ENCODE measurements at places on chromosomes 13 and 19. TPM values are rescaled to one million over a fixed set of nuclear protein-coding genes. Genes with fewer than 3 reads are reported as not detected.
A peak's percentile ranks its signal among the peaks of the same experiment; 100 is the strongest.

NKPD1 gene
- not detected for polyA plus RNA-seq

GRCh38 chr19:44643605-44644401 is at the start of gene PVR:
Gene PVR, plus strand, starts transcription at chr19:44643910. Its CDS starts 187 bp downstream, at chr19:44644097.
- H3K27ac ChIP-seq, result peak within 1 kb of the TSS; percentile 74
- DNase-seq, result peak; percentile 80
- H3K27me3 ChIP-seq, result no peaks in the 10 kb centered on the region
- peaks cover 15% of the 10 kb centered on the region for H3K4me1 ChIP-seq

UBE2L5 gene
- polyA plus RNA-seq, result 0.60 TPM

LILRA1 gene
- not detected for polyA plus RNA-seq

GRCh38 chr19:27522223-27522622 is 1690.7 kb downstream of the UQCRFS1 start:
- no peak overlapping the region for H3K27ac ChIP-seq
- no peaks in the 10 kb centered on the region for H3K4me1 ChIP-seq

ATP4A gene
- not detected for polyA plus RNA-seq

DNA sequence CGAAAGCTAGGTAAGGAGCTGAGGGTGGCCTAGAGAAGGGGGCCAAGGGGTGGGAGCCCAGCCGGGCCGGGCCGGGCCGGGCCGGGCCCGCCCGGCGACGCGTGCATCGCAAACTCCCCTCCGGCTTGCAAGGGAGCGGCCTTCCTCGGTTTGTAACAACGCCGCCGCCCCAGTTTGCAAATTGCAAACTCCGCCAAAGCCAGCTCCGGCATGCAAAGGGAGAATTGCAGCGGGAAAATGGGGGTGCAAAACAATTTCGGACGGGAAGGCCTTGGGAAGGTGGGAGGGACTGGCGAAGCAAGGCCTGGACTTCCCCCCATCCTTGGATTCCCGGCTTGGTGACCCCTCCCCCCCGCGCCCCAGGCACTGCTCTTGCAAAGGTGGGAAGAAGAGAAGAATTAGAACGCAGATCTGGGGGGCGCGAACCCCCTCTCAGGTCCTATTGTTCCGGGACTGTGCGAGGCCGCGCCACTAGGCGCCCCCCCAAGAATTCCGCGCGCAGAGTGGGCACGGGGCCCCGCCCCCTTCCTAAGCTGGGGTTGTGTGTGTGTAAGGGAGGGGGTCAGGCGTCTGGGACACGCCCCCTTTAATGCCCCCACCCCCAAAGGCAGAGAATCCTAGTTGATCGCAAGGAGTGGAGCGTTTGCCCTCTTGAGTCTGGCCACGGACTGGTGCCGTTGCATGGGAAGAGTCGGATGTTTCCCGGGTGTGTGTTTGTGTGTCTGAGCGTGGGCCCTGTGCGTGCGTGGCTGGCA is 926 bp downstream of the PRR12 start:
- H3K36me3 ChIP-seq, result peaks cover 28% of the 10 kb centered on the region
- peak overlapping the region; percentile 88 for H3K4me3 ChIP-seq
- no peaks in the 10 kb centered on the region for H3K4me1 ChIP-seq
- peak overlapping the region; percentile 97 for H3K27ac ChIP-seq
- H3K27me3 ChIP-seq, result no peaks in the 10 kb centered on the region

GRCh38 chr19:13150931-13151604 is 857 bp downstream of the IER2 start:
- no peaks in the 10 kb centered on the region for H3K36me3 ChIP-seq
- DNase-seq, result no peak
- H3K27ac ChIP-seq, result peak overlapping the region; percentile 100
- no peaks in the 10 kb centered on the region for H3K27me3 ChIP-seq

DNA sequence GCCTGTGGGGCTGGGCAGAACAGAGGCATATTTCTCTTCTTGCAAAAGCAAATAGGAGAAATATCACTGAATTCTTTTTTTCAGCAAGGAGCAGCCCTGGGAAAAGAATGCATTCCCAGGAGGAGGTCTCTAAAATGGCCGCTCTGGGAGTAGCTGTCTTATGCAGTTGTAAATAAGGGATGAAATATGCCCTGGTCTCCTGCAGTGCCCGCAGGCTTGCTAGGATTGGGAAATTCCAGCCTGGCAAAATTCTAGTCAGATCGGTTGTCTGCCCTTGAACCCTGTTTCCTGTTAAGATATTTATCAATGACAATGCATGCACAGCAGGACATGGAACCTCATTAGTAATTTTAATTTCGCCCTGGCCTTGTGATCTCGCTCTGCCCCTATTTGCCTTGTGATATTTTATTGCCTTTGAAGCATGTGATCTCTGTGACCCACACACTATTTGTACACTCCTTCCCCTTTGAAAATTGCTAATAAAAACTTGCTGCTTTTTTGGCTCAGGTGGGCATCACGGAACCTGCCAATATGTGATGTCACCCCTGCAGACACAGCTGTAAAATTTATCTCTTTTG is 1993.2 kb downstream of the PCDH9 start:
- no peaks in the 10 kb centered on the region for H3K4me1 ChIP-seq
- H3K27me3 ChIP-seq, result no peaks in the 10 kb centered on the region
- no peak for DNase-seq
- H3K27ac ChIP-seq, result no peak overlapping the region
- no peaks in the 10 kb centered on the region for H3K36me3 ChIP-seq
- H3K4me3 ChIP-seq, result no peak overlapping the region

DNA sequence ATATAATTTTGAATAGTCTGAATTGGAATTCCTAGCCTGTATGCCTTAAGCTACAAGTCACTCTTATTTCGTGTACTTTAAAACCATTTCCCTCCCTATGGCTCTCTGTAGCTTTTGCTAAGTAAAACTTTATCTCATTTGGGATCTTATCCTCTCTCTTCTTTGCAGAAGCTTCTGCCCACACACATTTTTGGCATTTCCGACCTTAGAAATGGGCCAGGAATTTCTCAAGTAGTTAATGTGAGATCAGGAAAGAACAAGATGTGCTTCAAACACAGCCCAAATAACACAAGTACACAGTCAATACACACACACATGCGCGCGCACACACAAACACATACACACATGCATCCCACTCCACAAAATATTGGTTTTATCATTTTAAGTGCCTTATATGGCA is 931.0 kb upstream of the MIR17HG start:
- no peaks in the 10 kb centered on the region for H3K27me3 ChIP-seq
- no peak overlapping the region for H3K4me3 ChIP-seq
- no peaks in the 10 kb centered on the region for H3K36me3 ChIP-seq
- H3K27ac ChIP-seq, result no peak overlapping the region
- no peak for DNase-seq

LRFN3 gene
- polyA plus RNA-seq, result 9.7 TPM

GRCh38 chr19:54168174-54168917 is 4.6 kb downstream of the TMC4 start:
- no peak overlapping the region for H3K27ac ChIP-seq
- H3K4me1 ChIP-seq, result peaks cover 13% of the 10 kb centered on the region
- H3K27me3 ChIP-seq, result peaks cover 50% of the 10 kb centered on the region
- H3K36me3 ChIP-seq, result no peaks in the 10 kb centered on the region
- DNase-seq, result peak; percentile 94

CCL25 gene
- polyA plus RNA-seq, result not detected

DNA sequence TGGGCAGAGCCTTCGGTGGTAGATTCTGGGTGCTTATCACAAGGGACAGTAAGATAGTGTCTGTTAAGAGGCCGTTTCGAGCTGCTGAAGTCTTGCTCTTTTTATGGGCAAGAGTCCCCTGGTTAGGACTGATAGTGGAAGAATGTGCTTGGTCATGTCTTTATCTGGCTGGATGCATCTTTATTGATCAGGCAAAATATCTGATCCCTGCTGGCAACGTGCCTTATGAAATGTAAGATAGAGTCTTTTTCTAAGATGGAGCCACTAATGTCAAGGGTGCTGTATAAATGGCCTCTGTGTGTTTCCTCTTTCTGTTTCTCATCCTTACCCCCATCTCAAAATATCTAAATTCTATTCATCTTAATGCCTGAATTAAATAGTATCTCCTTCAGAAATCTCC is 53.3 kb downstream of the MYO16 start:
- H3K27ac ChIP-seq, result no peak overlapping the region
- no peak overlapping the region for H3K4me3 ChIP-seq
- no peaks in the 10 kb centered on the region for H3K36me3 ChIP-seq
- H3K4me1 ChIP-seq, result no peaks in the 10 kb centered on the region
- no peak for DNase-seq

GRCh38 chr13:100306030-100306429 is 217.1 kb downstream of the PCCA start:
- no peak overlapping the region for H3K4me3 ChIP-seq
- no peak for DNase-seq
- H3K4me1 ChIP-seq, result no peaks in the 10 kb centered on the region
- H3K27ac ChIP-seq, result no peak overlapping the region
- H3K27me3 ChIP-seq, result no peaks in the 10 kb centered on the region

DNA sequence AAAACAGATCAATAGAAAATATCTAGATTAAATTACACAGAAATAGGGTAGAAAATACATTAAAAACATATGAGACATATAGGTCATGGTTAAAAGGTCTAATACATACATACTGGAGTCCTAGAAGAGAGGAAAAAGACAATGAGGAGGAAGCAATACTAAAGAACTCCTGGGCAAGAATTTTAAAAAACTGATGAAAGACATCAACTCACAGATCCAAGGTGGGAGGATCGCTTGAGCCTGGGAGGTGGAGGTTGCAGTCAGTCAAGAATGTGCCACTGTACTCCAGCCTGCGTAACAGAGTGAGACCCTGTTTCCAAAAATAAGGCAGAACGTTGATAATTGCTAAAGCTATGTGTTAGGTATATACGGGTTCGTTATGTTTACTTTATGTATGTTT is 5.4 kb upstream of the KASH5 start:
- no peaks in the 10 kb centered on the region for H3K36me3 ChIP-seq
- no peak for DNase-seq
- H3K4me1 ChIP-seq, result no peaks in the 10 kb centered on the region
- H3K4me3 ChIP-seq, result no peak overlapping the region

QPCTL gene
- 7.6 TPM for polyA plus RNA-seq

CBLC gene
- 58.0 TPM for polyA plus RNA-seq

DNA sequence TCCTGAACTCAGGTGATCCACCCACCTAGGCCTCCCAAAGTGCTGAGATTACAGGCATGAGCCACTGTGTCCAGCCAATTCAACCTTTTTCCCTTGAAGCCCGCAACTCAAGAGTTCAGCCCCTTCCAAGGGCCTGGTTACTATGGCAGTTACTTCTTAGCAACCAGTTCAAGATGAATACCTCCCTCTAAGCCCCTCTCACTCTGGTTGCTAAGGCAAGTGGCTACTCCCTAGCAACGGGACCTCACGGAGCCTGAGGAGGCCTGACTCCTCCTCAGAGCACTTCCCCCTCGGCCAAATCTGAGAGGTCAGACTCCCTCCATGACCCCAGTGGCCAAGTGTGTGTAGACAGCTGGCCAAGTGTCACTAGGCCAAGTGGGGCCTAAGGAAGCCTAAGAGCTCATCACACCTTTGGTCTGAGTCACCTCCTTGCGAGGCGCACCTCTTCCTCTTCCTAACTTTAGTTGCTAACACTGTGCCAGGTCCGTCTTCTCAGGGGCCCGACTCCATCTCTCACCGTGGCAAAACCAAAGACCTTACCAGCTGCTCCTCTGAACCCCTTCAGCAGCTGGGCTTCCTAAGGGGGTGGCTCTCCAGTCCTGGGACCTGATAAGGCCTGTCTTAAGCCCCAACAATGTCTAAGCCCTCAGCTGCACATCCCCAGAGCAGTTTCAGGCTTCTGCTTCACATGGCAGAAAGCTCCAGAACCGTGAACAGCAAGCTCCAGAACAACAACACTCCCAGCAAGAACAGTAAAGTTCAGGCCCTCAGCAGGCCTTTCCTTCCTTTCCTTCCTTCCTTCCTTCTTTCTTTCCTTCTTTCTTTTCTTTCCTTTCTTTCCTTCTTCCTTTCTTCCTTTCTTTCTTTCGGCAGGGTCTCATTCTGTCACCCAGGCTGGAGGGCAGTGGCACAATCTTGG is 9.6 kb downstream of the CD37 start:
- H3K27ac ChIP-seq, result no peak overlapping the region
- no peaks in the 10 kb centered on the region for H3K27me3 ChIP-seq
- peaks cover 62% of the 10 kb centered on the region for H3K36me3 ChIP-seq

- no peak overlapping the region for H3K4me3 ChIP-seq
- H3K36me3 ChIP-seq, result peaks cover 26% of the 10 kb centered on the region
- no peaks in the 10 kb centered on the region for H3K4me1 ChIP-seq
Observed at GRCh38 chr13:32134241-32135055, 102.9 kb downstream of the FRY start.

- no peak overlapping the region for H3K4me3 ChIP-seq
- no peaks in the 10 kb centered on the region for H3K4me1 ChIP-seq
- no peaks in the 10 kb centered on the region for H3K36me3 ChIP-seq
- no peaks in the 10 kb centered on the region for H3K27me3 ChIP-seq
- no peak for DNase-seq
- no peak overlapping the region for H3K27ac ChIP-seq
Observed at GRCh38 chr13:31092646-31093045, 69.1 kb downstream of the HSPH1 start.

DNA sequence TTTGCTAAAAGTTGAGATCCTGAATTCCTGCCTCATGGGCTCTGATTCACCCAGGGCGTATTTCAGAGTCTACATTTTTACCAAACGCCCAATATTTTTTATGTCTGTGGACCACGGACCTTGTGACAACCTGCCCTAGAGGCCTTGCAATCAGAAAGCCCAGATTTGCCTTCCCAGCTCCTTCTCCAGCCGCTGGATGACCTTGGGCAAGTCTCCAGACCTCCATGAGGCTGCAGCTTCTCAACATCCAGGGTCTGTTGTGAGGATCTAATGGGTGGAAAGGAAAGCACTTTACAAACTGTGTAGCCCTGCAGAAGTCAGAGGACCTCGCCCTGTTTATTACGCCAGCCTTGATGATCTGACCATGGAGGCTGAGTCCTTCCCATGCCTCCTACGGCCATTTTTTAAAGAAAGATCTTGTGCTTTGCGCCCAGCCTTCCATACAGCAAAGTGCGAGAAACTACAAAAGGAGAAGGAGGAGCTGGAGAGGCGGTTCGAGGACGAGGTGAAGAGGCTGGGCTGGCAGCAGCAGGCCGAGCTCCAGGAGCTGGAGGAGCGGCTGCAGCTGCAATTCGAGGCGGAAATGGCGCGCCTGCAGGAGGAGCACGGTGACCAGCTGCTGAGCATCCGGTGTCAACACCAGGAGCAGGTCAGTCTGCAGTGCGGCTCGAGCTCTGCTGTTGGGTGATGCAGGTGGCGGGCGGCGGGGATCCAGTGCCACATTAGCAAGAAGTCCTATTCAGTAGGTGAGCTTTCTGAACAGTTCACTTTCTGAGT is 115.6 kb downstream of the SLC7A1 start:
- no peaks in the 10 kb centered on the region for H3K27me3 ChIP-seq
- no peak overlapping the region for H3K27ac ChIP-seq
- no peak overlapping the region for H3K4me3 ChIP-seq
- H3K36me3 ChIP-seq, result no peaks in the 10 kb centered on the region

Data from sigmoid colon (tissue), 7 donors.